ENCODE measurements at places on chromosomes 16 and 17. TPM values are rescaled to one million over a fixed set of nuclear protein-coding genes. Genes with fewer than 3 reads are reported as not detected.

Gene ITGAL
- total RNA-seq: 1.2 TPM

Gene ZFHX3
- total RNA-seq: 4.7 TPM

Gene PRR29
- 1.5 TPM for total RNA-seq

Gene CHD9NB
- 0.25 TPM for total RNA-seq

Gene MT1E
- 5.4 TPM for total RNA-seq

Gene WNT3
- 6.1 TPM for total RNA-seq

Gene TMEM100
- total RNA-seq: 3.9 TPM

Gene NPIPA7
- 2.0 TPM for total RNA-seq

Gene TMEM204
- total RNA-seq: 1.7 TPM

Gene HBA1
- total RNA-seq: 167 TPM

Gene MYH2
- under 0.01 TPM for total RNA-seq

Gene FUS
- 70.1 TPM for total RNA-seq

Gene BRCA1
- 5.7 TPM for total RNA-seq

Gene MC1R
- 2.7 TPM for total RNA-seq

Gene HOXB9
- total RNA-seq: not detected

Gene HSF5
- under 0.01 TPM for total RNA-seq

Gene OTOP3
- not detected for total RNA-seq

Gene UBALD2
- 4.4 TPM for total RNA-seq

Gene RNF222
- not detected for total RNA-seq

Gene ARHGAP44
- total RNA-seq: 14.8 TPM

Gene TBX2
- 0.49 TPM for total RNA-seq

Gene PYY
- total RNA-seq: not detected

Gene SDK2
- total RNA-seq: 14.8 TPM

Gene NRN1L
- not detected for total RNA-seq

Gene LIMD2
- total RNA-seq: 18.4 TPM

Gene AURKB
- 1.5 TPM for total RNA-seq

Gene TBX21
- total RNA-seq: 0.74 TPM

Gene CFAP97D1
- total RNA-seq: not detected

Gene KSR1
- 17.7 TPM for total RNA-seq

Gene GPR179
- total RNA-seq: 0.74 TPM

Gene OVCA2
- total RNA-seq: 8.4 TPM

Gene OR2C1
- total RNA-seq: 0.49 TPM

Gene DYNLL2
- 31.0 TPM for total RNA-seq

Gene KRTAP4-3
- not detected for total RNA-seq

Gene XYLT1
- 24.1 TPM for total RNA-seq

Gene CDK3
- 3.0 TPM for total RNA-seq

Gene RAB37
- total RNA-seq: 0.49 TPM

Gene CD300E
- under 0.01 TPM for total RNA-seq

Gene DDX19B
- total RNA-seq: 18.7 TPM

Gene C17orf67
- total RNA-seq: 2.0 TPM

Gene ARHGAP23
- total RNA-seq: 82.4 TPM

Gene RNF227
- 10.8 TPM for total RNA-seq

Gene KRT25
- 0.49 TPM for total RNA-seq

Gene KRTAP2-2
- total RNA-seq: not detected

Gene NMT1
- total RNA-seq: 26.8 TPM

Gene PSME3
- 51.1 TPM for total RNA-seq

Gene C17orf113
- total RNA-seq: 2.5 TPM

Gene KRTAP2-1
- not detected for total RNA-seq

Gene MGAT5B
- 24.8 TPM for total RNA-seq

Gene NUP88
- 68.4 TPM for total RNA-seq

Gene MAP2K3
- total RNA-seq: 3.7 TPM

Gene FOXF1
- 0.49 TPM for total RNA-seq

Gene TNFAIP1
- total RNA-seq: 20.4 TPM

All from temporal lobe (tissue), 4 donors.